ENCODE measurements at places on chromosomes 7 and 10.
A peak's percentile ranks its signal among the peaks of the same experiment; 100 is the strongest.

DNA sequence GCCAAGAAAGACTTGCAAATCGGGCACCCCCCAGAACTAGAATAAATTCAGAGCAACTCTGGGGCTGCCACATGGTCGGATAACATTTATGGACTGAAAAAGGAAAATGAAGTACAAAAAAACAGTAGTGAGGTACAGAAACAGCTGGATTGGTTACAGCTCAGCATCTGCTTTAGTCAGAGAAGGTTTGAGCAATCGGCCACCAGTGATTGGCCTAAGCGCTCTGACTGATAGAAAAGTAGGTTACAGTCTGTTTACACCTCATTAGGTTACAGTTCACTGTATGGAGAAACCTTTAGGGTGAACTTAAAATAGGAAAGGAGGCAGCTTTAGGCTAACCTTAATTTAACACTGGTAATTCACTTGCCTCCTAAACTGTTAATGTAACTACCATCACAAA is 102.0 kb upstream of the DKK1 start:
- peak; percentile 41 for DNase-seq

DNA sequence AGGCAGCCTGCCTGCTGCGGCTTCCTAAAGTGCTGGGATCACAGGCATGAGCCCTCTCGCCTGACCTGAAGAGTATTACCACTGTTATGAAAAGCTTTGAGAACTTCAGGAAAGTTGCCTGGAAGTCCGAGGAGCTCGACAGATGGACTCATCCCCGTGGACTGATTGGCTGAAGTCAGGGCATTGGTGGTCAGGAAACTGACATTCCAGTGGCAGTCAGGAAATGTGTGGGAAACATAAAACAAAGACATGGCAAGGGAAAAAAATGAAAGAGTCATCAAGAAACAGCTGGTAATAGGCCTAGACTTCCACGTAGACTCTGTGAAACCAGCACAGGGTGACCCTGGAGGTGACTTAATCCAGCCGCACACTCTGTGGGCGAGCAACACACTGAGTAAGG is 123.3 kb downstream of the CDH23 start:
- peak; percentile 49 for DNase-seq

- DNase-seq = peak; percentile 58
Measured at GRCh38 chr7:39735903-39736302, 112.5 kb downstream of the RALA start.

DNA sequence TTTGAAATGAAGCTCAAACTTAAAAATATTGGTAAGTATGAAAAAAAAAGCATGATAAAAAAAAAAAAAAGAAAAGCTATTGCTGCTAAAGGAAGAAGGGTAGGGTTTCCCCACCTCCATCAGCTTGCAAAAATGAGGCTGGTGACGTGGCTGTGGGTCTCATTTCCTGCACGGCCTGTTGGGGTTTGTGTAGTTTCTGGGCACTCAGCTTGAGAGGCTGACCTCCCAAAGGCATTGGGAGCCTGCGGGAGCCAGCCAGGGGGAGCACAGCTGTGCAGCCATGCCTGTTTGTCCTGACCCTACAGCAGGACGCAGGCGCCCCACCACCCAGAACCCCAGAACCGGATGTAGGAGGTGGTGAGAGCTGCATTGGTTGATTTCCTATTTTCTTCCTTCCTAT is 48.8 kb upstream of the CARD11 start:
- peak; percentile 57 for DNase-seq

GRCh38 chr7:29563590-29564495 is at the start of gene PRR15:
TSS of gene PRR15 (plus strand) at chr7:29563835. CDS start at chr7:29566330, 2,495 bp downstream.
- DNase-seq = peak; percentile 61

DNA sequence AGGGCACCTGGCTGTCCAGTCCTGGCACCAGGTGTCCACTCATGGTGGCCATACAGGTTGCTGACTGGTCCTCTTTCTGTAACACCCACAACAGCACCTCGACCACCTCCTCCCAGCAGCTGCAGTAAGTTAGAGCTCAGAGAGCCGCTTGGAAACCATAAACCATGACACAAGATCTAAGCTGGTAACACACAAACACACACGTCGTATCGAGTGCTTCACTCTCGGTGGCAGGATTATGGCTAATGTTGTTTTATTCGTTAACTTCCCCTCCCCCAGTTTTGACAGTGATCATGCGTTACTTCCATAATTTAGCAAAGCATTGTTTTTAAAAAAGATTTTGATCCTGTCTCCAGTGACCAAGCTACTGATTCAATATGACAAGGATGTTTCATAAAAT is 59.7 kb downstream of the CAMK2B start:
- no peak for DNase-seq

DNA sequence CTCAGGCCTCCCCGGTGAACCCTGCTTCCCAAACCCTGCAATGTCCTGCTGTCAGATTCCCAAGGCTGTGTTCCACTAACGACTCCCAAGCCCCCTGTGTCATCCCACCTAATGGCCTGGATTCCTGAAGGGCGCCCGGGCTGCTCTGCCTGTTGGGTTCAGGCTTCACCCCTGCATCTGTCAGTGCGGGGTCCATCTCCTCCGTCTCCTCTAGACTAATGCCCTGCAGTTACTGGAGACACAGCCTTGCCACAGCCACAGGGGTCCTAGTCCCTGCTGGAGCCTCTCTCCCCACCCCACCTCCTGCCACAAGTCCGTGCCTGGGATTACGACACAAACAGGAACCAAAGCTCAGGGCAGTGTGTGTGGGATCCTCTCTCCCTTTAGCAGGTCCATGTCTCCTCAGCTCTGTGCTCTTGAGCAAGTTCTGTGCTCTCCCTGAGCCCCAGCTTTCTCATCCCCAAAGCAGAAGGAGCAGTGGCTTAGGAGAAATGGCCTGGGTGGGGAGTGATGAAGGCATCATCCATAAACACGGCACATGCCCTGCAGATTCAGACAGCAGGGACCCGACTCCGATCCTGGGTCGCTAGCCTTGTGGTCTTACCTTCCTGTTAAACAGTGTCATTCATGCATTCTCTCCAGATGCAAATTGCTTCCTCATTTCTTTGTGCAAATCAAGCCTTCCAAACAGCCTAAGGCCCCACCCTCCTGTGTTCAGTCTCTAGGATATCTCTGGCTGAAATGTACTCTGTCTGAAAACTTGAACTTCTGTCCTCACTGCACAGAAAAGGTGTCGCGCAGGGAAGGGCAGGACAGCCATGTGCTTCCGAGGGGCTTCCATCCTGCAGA is 8.2 kb upstream of the RBP3 start:
- no peak for DNase-seq

DNA sequence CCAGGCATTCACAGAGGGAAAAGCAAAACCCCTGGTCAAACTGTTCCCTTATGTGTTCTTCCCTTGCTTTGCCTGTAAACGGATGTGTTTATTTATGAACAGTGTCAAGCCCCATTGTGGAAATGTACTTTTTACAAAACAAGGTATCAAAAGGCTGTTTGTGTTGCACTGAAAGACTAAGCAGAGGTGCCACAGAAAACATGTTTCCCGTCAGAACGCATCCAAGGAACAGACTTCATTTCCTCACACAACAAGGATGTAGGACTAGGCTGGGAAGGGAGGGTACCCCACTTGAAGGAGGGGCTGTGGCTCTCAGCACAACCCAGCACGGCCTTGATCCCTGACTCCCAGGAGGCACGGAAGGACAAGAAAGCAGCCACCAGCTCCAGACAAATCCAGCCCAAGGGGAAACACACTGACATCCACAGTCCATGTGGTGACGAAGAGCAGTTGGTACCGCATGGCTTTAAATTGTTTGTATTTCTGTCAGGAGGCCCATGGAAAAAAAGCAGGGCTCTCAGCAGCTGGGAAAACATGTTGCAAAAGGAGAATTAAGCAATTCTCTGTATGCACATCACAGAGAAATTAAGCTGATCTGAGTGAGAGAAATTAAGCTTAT is 85.6 kb downstream of the RNF216 start:
- peak; percentile 90 for DNase-seq

DNA sequence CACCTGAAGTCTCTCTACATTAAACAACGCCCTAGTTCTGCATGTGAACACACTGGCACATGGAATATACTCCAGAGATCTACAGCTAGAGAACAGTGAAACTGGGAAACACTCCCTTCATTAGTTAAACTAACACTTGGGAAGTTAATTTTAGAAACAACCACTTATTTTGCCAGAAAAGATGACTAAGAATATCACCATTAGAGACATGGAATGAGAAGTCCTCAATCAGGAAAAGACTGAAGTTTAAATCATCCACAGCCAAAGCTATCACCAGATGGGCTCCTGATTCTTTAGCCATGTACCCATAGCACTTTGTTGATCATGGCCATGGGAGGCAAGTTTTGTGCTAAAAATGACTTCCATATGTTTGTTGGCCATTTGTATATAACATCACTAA is 719.5 kb downstream of the KCNMA1 start:
- no peak for DNase-seq
